ENCODE measurements at places on chromosomes 13 and 19.

- no peak for DNase-seq
Observed at GRCh38 chr19:49148044-49148682, 7.0 kb downstream of the HRC start.

DNA sequence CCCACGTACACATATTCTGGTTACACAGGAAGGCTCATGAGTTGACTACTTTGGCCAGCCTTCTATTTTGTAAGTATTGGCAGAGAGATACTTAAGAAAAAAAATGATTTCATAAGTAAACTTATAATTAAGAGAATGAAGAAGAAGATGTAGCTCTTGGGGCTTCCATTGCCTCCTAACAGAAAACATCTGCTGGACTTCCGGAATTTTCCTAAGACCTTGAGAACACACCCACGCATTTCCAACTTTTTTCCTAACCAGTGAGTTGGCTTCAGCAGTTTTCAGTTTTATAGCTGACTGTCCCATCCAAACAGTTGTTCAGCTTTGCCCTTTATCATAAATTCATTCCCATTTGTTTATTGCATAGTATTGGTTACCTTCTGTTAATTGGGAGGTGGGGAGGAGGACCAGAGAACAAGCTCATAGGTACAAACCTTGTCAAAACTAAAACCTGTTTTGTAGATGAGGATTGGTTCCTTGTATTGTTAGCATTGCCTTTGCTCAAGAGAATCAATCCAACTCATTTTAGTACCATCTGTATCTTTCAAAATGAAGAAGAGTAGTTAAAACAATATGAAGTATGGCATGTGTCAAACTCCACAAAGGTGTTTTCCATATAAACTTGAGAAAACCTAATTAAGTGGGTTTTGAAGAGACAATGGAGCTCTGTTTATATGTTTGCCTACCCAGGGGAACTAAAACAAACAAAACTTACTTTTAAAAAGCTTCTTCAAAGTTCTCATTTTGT lies 93.9 kb downstream of the COL4A2 start:
- DNase-seq: no peak

GRCh38 chr13:48251611-48252081 lies 18.6 kb downstream of the ITM2B start:
- DNase-seq: no peak

- DNase-seq: no peak
Observed at GRCh38 chr19:38862321-38863059, 12.7 kb upstream of the HNRNPL start.

DNA sequence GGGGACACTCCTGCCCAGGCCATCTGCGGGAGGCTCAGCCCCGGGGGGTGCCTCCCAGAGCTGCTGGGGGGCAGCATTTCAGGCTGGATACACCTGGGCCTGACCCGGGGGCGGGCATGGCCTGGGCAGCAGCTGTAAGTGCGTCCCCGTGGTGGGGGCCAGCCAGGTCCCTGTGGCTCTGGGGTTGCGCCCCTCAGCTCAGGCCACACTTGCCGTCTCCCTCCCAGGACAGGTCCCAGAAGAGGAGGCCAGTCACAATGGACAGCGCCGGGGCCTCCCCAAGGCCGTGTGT lies 11.6 kb downstream of the CBARP start:
- DNase-seq: no peak
